T-helper 9 cell (primary cell): ENCODE measurements at places on chromosomes 11 and 22.

GRCh38 chr11:35323076-35323868, 96.1 kb downstream of the SLC1A2 start:
- DNase-seq, result no peak

DNA sequence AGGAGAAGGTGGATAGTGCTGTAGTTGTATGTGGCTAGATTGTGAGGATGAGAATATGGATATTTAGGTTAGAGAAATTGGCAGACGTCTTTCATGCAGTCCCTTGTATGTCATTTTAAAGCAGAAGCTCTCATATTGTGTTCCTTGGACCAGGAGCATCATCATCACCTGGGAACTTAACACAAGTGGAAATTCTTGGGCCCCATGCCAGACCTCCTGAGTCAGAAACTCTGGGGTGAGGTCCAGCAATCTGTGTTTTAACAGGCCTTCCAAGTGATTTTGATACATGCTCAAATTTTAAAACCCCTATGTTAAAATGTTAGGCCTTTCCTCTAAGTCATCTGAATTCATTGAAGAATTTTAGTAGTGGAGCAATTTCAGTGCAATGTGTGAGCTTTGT, 34.8 kb downstream of the JHY start:
- no peak for DNase-seq

DNA sequence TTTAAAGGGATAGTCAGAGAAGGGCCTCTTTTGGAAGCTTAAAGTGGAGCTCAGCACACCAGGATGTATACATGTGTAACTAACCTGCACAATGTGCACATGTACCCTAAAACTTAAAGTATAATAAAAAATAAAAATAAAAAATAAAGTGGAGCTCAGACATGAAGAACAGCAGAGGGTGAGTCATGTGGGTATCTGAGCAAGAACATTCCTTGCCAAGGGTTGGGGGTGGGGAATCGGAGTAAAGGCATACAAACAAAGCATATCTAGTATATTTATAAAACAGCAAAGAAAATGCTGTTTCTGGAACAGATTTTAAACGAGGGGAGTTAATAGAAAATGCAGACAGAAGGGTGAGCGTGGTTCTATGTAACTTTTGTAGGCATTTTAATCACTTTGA, 562.6 kb upstream of the ANO3 start:
- DNase-seq, result no peak

DNA sequence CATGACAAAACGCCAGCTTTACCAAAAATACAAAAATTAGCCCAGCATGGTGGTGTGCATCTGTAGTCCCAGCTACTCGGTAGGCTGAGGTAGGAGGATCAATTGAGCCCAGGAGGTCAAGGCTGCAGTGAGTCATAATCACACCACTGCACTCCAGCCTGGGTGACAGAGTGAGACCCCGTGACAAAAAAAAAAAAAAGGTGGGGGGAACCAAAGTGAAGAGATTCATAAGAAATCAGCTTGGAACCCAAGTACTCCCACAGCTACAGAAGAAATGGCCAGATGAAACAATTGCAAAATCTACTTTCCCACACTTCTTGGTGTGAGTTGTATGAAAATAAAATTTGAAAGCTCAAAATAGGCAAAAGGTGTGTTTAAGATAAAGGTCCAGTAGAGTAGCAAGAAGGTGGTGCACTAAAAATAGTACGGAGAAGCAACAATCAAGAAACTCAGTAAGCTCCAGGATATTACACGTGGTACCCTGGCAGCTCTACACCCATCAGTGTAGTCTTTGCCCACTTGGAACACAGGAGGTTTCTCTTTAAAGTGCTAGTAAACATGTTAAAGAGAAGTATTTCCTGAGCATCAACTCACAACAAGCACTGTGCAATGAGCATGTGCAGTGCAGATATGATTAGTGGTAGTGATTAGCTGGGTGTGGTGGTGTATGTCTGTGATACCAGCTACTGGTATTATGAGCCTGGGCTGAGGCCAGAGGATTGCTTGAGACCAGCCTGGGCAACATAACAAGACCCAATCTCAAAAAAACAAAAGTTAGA, 5.3 kb downstream of the HARBI1 start:
- DNase-seq, result no peak

- peak; percentile 13 for DNase-seq
Observed at GRCh38 chr11:59767225-59767611, 12.0 kb downstream of the STX3 start.

- DNase-seq, result no peak
Observed at GRCh38 chr22:45154383-45154782, 9.3 kb upstream of the NUP50 start.

DNA sequence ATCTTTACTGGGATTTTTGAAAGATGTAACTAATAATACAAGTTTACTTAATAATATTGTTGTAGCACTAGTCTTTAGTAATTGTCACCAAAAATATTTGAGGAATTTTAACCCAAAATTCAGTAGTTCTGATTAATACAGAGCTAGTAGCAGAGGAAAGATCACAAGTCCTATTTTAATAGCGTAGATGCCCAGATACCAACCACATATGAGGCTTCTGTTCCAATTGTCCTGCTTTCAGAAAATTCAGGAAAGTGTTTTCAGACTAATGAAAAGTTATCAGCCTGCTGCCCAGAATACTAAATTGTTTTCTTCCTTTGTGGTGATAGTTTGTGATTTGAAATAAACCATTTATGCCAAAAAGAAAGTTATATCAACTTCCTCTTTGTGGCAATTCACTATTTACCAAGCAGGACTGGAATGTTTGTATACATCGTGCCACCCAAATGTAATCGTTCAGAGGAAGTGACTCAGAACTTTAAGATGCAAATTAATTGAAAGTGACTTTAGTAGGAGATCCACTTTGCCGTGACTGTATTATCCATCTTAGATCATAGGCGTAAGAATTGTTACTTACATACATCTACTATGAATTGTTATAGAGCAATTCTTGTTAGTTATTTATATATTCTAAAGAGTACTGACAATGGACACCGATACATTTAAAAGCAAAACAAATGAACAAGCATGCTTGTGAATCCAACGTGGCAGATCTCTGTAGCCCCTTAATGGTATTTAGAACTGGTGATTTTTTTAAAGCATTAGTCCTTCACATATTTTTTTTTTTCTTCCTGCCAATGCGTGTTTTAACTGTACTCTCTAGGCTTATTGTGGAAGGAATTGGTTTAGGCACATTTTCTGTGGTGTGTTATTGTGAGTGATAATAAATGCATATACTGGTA, 231.0 kb downstream of the DDX10 start:
- DNase-seq, result no peak

DNA sequence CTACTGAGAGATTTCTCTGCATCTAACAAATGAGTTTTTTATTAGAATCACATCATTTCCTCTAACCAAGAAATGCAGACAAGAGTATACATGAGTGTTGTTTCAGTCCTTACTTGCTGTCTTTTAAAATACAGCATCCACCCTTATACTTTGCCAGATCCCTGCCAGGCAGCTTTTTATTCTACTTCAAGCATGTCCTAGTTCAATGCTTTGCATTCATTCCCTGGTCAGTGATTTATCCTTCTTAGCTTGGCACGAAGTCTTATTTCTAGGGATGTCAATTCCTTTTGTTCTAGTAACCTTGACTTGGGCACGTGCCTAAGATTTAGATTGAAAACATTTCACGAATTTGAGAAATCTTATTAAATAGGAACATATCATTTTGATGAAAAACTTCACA, 307.2 kb upstream of the MPPED2 start:
- DNase-seq, result no peak

- DNase-seq, result no peak
Observed at GRCh38 chr22:32338757-32339156, 18.9 kb upstream of the RFPL3 start.

DNA sequence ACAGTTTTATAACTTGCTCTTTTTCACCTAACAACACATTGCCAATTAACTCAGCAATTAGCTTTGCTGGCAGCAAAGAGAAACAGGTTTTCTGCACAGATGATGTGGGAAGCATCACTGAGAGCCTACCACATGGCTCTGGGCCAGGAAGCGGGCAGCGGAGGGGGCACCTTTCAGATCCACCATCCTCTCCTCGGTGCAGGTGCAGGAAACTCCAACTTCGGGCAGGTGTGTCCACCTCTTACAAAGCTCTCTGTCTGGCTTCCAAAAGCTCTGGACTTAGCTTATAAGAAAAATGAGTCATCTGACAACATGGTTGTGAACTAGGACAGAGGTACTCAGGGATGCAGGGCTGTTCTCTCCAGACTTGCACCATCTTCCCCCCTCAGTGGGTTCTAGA, 77.0 kb downstream of the RPS6KA4 start:
- no peak for DNase-seq

DNA sequence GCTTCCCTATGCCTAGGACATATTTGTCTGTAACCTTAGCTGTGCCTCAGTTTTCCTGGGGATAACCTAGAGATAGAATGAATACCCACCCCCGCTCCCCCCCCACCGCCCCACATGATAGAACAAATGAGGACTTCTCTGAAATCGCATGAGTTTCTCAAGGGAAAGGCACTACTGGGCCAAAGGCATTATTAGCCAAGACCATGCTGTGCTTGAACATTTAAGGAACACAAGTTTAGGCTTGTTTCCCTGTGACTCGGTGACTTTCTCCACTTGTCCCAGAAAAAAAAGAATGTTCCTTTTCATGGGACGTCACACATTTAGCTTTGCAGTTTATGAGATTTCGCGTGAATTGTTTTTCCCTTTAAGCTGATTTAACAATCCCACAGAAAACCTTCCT, 51.4 kb upstream of the CRTAM start:
- DNase-seq, result no peak

DNA sequence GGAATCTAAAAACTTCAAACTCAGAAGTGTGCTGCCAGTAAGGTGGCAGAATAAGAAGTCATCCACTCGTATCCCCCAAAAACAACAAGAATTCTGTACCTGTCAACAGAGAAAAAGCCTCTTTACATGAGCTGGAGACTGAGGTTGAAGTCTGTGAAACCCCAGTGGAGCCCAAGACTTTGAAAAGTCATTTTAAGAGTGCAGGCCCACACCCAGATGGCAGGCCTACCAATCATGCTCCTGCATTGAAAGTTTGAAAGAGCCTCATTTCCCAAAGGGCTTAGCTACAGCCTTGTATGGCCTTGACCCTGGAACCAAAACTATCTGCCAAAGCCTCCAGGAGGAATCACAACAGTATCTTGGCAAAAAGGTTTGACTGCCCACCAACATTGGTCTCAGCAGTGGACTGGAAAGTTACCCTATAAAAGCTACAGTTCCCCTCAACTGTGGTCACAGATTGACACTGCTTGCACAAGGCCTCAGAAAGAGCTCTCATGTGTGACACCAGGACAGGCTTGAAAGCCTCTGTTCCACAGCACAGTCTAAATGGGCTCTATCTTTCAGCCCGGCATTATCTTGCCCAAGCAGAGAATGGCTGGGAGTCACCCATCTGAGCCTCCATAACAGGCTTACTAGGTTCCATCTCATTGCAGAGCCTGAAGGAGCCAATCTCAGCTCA, 47.7 kb downstream of the SLC22A9 start:
- no peak for DNase-seq

DNA sequence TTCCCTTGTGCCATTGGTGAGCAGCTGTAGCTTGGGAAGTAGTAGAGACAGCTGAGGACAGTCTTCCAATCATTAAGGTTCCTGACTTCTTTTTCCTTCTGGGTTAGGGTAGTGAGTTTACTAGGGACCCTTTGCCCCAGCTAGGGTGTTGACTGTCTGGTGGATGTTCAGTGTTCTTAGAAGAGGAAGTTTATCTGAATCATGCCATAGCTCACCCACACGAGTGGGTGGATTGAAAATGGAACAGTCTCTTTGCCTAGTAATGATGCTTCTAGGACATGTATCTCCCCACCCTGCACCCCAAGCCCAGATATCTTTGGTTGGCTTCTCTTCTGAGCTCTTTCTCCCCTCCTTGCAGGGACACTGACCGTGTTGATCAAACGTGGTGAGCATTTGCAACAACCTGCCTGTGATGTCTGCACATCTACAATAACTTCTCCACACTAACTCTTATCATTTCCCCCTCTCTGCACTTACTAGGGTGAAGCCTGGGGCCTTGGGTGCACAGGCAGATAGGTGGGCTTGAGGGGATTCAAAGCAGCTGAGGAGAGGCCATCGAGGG, 57.1 kb upstream of the HORMAD2 start:
- no peak for DNase-seq

GRCh38 chr11:74171630-74171968, 510 bp downstream of the PPME1 start:
- no peak for DNase-seq

- no peak for DNase-seq
Observed at GRCh38 chr11:94518300-94518699, 6.0 kb downstream of the C11orf97 start.

DNA sequence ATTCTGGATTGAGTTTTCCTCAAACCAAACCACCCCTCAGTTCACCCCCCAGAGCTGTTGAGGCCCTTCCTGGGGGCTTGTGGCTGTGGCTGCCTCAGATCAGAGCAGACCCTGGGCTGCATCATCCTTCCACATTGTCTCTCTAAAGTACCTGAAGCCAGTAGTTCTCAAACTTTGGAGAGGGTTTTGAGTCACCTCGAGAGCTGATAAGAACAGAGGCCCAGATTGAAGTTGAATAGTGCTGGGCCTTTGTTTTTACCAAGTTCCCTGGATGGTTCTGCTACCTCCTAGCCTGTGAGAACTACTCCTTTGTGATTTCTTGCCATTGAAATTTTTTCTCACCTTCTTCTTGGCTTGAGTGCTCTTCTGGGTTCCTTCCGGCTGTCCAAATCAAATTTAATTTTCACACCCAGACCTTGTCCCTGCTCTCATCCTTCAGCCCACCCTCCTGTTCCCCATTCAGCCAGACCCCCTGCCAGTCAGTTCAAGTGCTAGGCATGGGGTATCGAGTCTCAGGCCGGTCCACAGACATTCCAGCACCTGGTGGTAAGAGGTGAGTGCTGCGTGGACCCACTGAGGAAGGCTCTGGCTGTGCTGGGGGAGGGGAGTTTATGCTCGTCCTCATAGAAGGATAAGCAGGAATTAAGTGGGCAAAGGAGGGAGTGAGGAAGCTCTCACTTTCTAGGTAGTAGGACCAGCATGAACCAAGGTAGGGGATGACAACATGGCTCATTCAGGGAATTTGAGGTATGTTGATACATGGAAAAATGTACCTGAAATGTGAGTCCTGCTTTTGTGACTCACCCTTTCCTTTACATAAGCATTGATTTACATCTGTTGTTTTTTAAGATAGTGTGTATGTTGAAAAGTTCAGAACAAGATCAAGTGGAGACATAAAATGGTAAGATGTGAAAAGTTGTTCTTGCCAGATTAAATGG, 116.5 kb downstream of the PTPRJ start:
- no peak for DNase-seq

DNA sequence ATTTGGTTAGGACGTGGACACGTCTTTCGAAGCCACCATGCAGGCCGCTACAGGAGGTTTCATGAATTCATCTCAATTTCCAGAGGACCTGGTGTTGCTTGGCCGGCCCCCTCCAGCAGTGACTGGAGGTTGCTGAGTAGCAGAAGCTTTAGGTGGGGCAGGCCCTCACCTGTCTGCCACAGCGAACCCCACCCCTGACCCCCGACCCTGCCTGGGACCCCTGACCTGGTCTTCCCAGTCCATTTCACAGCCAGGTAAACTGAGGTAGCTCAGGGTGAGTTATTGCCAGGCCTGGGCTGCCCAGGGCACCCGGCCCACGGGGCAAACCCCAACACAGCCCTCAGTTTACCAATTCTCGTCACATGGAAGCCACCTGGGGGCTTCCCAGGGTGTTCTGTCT, 39.1 kb upstream of the SMIM38 start:
- no peak for DNase-seq

GRCh38 chr11:15897211-15897960, 459.0 kb downstream of the SOX6 start:
- DNase-seq, result no peak

- no peak for DNase-seq
Observed at GRCh38 chr22:47100019-47100418, 337.6 kb downstream of the TBC1D22A start.

GRCh38 chr11:32849761-32850160, 20.0 kb downstream of the PRRG4 start:
- no peak for DNase-seq

GRCh38 chr11:75147191-75147874, 3.6 kb upstream of the SLCO2B1 start:
- no peak for DNase-seq
